Stimulated activated CD8-positive, alpha-beta memory T cell treated with anti-CD3 and anti-CD28 coated beads, Interleukin-4, amount 100 ng/mL, for 1 hour (primary cell): ENCODE measurements at places on chromosomes 1 and 21.

DNA sequence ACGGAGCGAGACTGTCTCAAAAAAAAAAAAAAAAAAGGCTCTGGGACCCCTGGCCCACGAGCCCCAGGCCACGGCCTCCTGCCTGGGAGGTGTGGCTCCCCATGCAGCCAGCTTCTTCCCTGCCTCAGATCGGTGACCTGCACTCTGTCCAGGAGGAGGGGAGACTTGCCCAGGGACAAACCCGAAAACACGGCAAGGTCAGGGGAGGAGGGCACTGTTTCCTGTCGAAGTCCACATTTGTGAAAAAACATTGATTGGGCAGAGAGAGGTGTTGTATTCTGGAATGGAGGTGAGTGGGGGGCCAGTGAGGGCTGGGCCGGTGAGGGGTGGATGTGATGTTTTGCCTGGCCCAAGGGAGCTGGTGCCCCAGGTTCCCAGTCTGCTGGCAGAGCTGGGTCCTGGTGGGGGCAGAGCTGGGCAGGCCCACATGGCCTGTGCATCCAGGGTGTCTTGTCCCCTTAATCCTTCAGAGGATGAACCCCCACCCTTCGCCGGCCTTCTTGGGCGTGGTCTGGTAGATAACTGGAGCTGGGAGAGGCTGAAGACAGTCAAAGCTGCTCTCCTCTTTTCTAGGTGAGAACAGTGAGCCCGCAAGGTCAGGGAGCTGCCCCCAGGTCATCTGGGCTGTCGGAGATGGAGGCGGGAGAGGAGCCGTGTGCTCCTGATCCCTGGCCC, 12.4 kb upstream of the FAAP20 start:
- DNase-seq = no peak

GRCh38 chr1:200610846-200611245, 9.7 kb downstream of the KIF14 start:
- no peak for DNase-seq

- no peak for DNase-seq
Measured at GRCh38 chr1:185070051-185070450, 24.7 kb downstream of the RNF2 start.

DNA sequence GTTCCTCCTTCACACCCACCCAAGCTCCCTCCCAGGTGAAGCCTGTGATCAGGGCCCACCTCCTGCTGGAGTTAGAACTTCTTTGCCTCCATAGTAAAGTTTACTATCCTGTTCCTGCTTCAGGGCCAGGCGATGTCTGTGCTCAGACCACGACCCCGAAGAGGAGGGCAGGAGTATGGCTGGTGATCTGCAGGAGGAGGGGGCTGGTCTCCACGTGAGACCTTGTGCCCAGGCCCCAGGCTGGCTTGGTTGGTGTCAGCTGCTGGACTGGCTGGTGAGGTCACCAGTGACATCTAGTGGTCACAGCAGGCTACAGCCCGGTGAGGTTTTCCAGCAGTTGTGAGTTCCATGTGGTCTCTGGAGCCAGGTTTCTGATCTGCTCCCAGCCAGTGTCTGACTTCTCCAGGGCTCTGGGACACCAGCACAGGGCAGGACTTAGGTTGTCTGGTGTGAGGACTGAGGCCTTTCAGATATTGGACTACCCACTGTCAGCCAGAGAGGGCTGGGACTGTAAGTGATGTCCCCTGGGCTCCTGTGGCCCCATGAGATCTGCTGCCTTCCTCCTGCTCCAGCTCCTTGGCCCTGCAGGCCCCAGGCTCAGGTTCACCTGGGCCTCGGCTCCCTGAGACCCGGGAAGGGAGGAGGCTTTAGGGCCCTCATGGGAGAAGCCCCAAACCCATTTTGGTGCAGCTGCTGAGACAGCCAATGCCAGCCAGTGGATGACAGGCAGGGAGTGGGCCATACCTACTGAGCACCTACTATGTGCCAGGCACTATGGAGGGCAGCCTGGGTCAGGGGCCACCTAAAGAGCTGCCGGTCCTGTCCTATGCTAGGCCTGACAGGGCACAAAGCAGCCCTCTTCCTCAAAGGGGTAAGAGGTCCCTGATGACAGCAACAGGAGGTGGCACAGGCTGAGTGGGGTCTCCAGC, 6.0 kb upstream of the UBL4B start:
- DNase-seq = no peak

DNA sequence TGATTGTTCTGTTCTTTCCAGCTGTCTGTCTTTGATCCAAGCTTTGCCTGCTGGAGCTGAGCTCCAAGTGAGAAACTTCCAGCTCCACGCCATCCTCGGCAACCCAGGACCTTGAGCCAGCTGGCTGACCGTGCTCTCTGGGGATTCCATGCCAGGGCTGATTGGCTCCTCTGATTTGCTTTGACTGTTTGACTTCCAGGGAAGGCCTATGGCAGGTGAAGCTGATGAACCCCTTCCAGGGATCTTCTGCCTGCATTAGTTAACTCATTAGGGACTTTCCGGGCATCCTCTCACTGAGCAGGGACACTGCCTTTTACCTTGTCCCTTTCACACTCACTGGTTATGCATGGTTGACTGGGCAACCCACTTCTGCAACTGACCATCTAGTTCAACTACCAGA, 406.1 kb downstream of the RPS6KC1 start:
- no peak for DNase-seq

GRCh38 chr1:209911746-209912145, 26.3 kb upstream of the SYT14 start:
- DNase-seq = no peak

GRCh38 chr1:223708651-223709268, 3.6 kb upstream of the CAPN2 start:
- DNase-seq = no peak

GRCh38 chr1:89635825-89636815, 3.2 kb downstream of the LRRC8C start:
- DNase-seq = no peak

GRCh38 chr21:28993293-28993629, 584 bp upstream of the LTN1 start:
- DNase-seq = no peak

GRCh38 chr1:208235356-208235981, 8.7 kb downstream of the PLXNA2 start:
- DNase-seq = no peak

- DNase-seq = no peak
Measured at GRCh38 chr1:65022216-65022615, 55.9 kb upstream of the JAK1 start.

GRCh38 chr21:18931237-18931636, 527.7 kb upstream of the TMPRSS15 start:
- no peak for DNase-seq

- DNase-seq = no peak
Measured at GRCh38 chr1:104878203-104878909, 1128.7 kb downstream of the AMY1C start.

DNA sequence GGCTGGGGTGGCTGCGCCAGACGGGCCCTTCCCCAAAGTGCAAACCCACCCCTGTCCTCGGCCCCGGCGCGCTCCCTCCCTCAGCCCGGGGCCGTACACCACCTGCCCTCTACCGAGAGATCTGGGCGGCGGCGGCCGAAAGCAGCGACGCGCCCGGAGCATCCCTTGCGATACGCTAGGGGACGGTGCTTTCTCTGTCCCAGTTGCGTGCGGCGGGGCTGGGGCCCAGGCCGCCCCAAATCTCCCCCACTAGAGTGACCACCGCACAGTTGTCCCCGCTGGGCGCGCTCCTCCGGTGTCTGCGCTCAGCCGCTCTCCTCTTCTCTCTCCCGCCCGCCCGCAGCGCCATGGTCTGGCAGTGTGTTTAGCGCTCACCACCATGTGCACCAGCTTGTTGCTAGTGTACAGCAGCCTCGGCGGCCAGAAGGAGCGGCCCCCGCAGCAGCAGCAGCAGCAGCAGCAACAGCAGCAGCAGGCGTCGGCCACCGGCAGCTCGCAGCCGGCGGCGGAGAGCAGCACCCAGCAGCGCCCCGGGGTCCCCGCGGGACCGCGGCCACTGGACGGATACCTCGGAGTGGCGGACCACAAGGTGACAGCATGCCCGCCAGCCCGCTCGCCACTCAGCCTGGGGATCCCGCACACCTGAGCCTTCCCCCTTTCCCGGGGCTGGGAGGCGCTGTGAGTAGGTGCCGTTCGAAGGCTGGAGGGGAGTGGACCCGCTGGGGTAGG, 1.0 kb downstream of the ST6GALNAC5 start:
- no peak for DNase-seq

GRCh38 chr1:225996946-225997545, 2.1 kb downstream of the SDE2 start:
- DNase-seq = no peak

DNA sequence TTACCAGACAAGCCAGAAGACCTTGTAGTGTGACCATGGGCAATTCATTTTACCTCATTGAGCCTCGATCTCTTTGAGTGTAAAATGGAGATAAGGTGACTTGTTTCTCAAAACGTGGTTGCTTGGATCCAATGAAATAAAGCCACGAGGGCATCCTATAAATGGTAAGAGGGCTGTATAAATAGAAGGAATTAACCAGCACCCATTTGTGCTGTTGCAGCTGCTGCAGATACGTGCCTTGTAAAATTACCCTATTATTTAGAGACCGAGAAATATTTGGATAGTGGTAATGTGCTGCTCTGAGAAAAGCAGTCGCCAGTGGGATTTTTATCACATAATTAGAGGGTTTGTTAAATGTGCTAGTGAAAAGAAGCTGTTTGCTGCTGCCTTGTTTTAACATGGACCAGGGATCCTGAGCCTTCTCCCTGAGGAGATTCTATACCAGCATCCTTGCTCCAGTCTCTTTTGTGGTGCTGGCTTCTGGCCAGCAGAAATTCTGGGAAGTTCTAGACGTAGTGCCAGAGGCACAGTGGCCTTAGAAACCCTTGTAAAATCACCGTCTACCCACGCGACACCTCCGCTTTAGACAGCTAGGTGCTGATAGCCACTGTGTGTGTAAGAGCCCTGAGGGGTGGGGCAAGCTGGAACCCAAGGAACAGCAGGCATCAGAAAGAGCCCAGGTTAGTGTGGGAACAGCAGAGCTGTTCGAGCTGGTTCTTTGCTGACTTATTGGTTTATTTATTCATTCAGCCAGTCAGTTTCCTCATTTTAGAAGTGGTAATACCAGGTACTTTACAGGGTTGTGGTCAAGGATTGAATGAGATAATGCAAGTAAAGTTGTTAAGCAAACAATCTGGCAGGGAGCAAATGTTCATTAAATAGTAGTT, 137.5 kb downstream of the NOS1AP start:
- DNase-seq = no peak

DNA sequence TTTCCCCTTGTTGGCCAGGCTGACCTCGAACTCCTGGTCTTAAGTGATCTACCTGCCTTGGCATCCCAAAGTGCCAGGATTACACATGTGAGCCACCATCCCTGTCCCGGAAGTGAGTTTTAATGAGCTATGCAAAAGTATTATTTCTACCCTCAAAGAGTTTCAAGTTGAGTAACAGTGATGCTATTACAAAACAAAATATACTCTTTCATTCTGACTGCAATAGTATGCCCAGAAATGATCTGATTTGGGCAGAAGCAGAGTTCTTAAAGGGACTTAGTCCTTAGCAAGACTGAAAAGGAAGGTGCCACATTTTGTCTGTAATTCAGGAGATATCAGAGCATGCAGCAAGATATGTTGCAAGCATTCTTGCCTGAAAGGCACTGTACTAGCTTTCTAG, 375.4 kb downstream of the NUF2 start:
- DNase-seq = no peak
